Placental pericyte (primary cell): ENCODE measurements at places on chromosomes 2 and 18. TPM values are rescaled to one million over a fixed set of nuclear protein-coding genes. Genes with fewer than 3 reads are reported as not detected.

Gene PLGLB2
- total RNA-seq, result 0.66 and 3.7 TPM in 2 replicates

Gene GRHL1
- total RNA-seq, result 0.14 and 0.22 TPM in 2 replicates

Gene FBXO41
- total RNA-seq, result 1.4 and 1.5 TPM in 2 replicates

Gene ERMN
- total RNA-seq, result under 0.01 TPM in 1 of 2 replicates, not detected in the other

Gene C2orf72
- total RNA-seq, result 0.66 TPM in 1 of 2 replicates, not detected in the other

Gene CAPN14
- total RNA-seq, result 0.14 TPM in 1 of 2 replicates, not detected in the other
